Right renal pelvis (tissue), 4 donors: ENCODE measurements at places on chromosomes 13 and 19.

DNA sequence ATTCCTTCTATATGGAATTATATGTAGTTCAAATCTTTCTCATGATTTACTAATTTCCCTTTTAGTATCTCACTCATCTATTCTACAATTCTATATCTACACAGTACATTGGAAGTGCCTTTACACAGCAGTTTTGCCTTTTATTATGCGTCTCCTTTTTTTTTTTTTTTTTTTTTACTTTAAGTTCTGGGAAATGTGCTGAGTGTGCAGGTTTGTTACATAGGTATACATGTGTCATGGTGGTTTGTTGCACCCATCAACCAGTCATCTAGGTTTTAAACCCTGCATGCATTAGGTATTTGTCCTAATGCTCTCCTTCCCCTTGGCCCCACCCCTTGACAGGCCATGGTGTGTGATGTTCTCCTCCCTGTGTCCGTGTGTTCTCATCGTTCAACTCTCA is 1150.1 kb upstream of the PRR20A start:
- DNase-seq: no peak

DNA sequence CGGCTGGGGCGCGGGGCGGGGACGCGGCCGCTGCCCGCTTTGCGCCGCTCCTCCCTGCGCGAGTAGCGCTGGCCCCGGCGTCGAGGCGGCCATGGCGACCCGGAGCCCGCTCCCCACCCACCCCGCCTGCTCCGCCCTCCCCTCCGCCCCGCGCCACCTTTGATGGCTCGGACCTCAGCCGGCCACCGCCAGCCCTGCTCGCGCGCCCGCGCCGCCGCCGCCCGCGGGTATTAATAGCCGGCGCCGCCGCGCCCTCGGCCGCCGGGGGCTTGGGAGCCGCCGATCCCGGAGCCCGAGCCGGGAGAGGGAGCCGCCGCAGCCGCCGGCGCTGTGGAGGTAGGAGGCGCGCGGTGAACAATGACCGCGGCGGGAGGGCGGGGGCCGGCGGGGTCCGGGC is 261 bp downstream of the FARP1 start:
- DNase-seq: no peak

DNA sequence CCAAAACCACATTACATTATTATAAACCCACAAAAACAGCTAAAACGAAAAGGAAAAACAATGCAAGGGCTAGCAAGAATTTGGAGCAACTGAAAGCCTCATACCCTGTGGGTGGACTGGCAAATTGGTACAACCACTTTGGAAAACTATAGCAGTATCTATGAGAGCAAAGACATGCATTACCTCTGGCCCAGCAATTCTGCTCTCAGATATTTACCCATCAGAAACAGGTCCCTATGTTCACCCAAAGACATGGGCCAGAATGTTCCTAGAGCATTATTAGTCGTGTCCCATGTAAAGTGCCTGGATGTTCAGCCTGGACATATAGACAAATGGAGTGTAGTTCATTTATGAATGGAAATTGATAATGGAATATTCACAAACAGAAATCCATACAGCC is 27.9 kb downstream of the POP4 start:
- DNase-seq: no peak

GRCh38 chr13:40522282-40522681 is 144.2 kb downstream of the FOXO1 start:
- DNase-seq: no peak

GRCh38 chr13:94886191-94886590 is 173.8 kb upstream of the SOX21 start:
- no peak for DNase-seq

GRCh38 chr13:94009701-94010100 is 469.8 kb downstream of the DCT start:
- no peak for DNase-seq

DNA sequence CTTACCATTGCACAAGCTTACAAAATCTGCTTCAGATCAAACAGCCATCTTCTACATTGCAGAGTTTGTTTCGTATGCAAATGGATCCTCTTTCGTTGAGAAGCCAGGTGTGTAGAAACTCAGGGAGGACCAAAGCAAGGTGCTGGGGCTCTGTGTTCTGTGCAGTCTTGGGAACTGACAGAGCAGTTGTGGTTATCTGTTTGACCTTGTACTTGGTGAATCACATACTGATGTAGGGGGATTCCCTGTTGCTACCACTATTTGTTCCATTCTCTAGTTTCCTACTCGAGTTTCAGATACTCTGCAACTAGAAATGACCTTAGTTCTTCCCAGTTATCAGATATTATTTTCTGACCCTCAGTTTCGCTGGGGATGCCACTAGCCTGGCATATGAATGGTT is 95.2 kb upstream of the CLDN10 start:
- DNase-seq: no peak

DNA sequence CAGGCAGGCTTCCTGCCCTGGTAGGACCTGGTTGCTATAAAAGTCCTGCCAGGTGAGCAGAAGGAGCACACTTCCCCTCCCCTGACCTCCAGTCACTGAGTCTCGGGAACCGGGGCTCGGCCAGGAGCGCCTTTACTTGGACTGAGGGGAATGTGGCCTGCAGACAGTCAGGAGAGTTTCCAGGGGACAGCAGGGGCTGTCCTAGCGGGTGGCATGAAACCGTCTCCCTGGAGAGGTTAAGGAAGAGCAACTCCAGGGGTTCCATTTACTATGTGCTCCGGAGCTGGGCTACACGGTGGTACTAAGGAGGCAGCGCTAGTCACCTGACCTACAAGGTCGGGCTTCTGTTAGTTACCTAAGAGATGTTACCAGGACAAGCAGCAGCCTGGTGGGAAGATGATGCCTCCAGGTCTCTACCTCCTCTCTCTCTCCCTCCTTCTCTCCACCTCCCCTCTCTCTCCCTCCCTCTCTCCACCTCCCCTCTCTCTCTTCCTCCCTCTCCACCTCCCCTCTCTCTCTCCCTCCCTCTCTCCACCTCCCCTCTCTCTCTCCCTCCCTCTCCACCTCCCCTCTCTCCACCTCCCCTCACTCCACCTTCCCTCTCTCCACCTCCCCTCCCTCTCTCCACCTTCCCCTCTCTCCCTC is 4.1 kb upstream of the CNOT3 start:
- DNase-seq: no peak

- DNase-seq: no peak
Measured at GRCh38 chr13:20430296-20430695, 95.4 kb downstream of the CRYL1 start.

- DNase-seq: no peak
Measured at GRCh38 chr13:72657379-72657778, 70.0 kb downstream of the MZT1 start.
